ENCODE measurements at places on chromosomes 4 and X. TPM values are rescaled to one million over a fixed set of nuclear protein-coding genes. Genes with fewer than 3 reads are reported as not detected.

The IGSF1 gene
- 22.3 TPM for polyA plus RNA-seq

The ENPP6 gene
- 9.3 TPM for polyA plus RNA-seq

The TGIF2LX gene
- polyA plus RNA-seq: not detected

The TAF7L gene
- 0.62 TPM for polyA plus RNA-seq

The BMP3 gene
- polyA plus RNA-seq: 12.1 TPM

The F8A3 gene
- polyA plus RNA-seq: 8.0 TPM

The IDUA gene
- polyA plus RNA-seq: 19.0 TPM

The SYP gene
- polyA plus RNA-seq: 2.8 TPM

The ALB gene
- 2.3 TPM for polyA plus RNA-seq

The TSPAN7 gene
- polyA plus RNA-seq: 45.9 TPM

The LDB2 gene
- polyA plus RNA-seq: 103 TPM

The PPP4R3C gene
- polyA plus RNA-seq: not detected

The PDE6B gene
- 42.4 TPM for polyA plus RNA-seq

The CCNA2 gene
- 40.5 TPM for polyA plus RNA-seq

The IRS4 gene
- 1.7 TPM for polyA plus RNA-seq

The SHROOM2 gene
- polyA plus RNA-seq: 19.2 TPM

The SERPINA7 gene
- polyA plus RNA-seq: 0.28 TPM

The PDZD4 gene
- 7.2 TPM for polyA plus RNA-seq

The NBDY gene
- 77.6 TPM for polyA plus RNA-seq

The GAGE12F gene
- not detected for polyA plus RNA-seq

The TMEM33 gene
- 43.5 TPM for polyA plus RNA-seq

The SLITRK4 gene
- 14.7 TPM for polyA plus RNA-seq

The UFSP2 gene
- 68.9 TPM for polyA plus RNA-seq

The REELD1 gene
- polyA plus RNA-seq: 0.22 TPM

Measured in renal cortex interstitium (tissue), 15 donors.